HCT116 (cell line): ENCODE measurements at places on chromosomes 5 and 9. TPM values are rescaled to one million over a fixed set of nuclear protein-coding genes. Genes with fewer than 3 reads are reported as not detected.

- H3K36me3 ChIP-seq = peaks cover 10% of the 10 kb centered on the region
- no peak for DNase-seq
- H3K4me3 ChIP-seq = no peak overlapping the region
- H3K4me1 ChIP-seq = peaks cover 26% of the 10 kb centered on the region
- H3K27me3 ChIP-seq = no peaks in the 10 kb centered on the region
These were observed 74.6 kb downstream of the UBAP1 start for GRCh38 chr9:34253460-34253837.

GRCh38 chr5:17317473-17317872 lies 100.0 kb downstream of the BASP1 start:
- H3K27me3 ChIP-seq = no peaks in the 10 kb centered on the region
- no peak overlapping the region for H3K4me3 ChIP-seq
- H3K36me3 ChIP-seq = no peaks in the 10 kb centered on the region
- DNase-seq = no peak
- no peaks in the 10 kb centered on the region for H3K4me1 ChIP-seq

GRCh38 chr5:178346607-178347334 lies 114.2 kb upstream of the PHYKPL start:
- H3K27me3 ChIP-seq = no peaks in the 10 kb centered on the region
- no peak overlapping the region for H3K4me3 ChIP-seq
- no peaks in the 10 kb centered on the region for H3K36me3 ChIP-seq
- H3K4me1 ChIP-seq = no peaks in the 10 kb centered on the region
- no peak for DNase-seq

DNA sequence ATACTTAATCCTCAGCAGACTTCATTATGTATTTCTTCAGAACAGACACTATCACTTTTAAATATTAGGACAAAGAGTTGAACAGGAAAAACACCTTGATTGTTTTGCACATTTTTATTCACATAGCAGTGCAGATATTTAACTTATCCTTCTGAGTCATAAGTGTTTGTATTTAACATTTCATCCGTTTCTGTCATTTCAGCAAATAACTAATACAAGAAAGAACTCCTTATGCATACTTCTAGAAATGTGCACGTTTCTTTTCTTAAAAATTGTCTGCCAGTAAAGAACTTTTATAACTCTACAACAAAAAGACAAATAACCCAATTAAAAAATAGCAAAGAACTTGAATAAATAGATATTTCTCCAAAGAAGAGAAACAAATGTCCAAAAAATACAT lies 3.3 kb upstream of the CNTLN start:
- H3K27ac ChIP-seq = no peak overlapping the region
- no peaks in the 10 kb centered on the region for H3K27me3 ChIP-seq
- no peaks in the 10 kb centered on the region for H3K36me3 ChIP-seq
- peaks cover 6% of the 10 kb centered on the region for H3K4me1 ChIP-seq
- H3K4me3 ChIP-seq = no peak overlapping the region

- no peaks in the 10 kb centered on the region for H3K36me3 ChIP-seq
- no peak overlapping the region for H3K4me3 ChIP-seq
- no peaks in the 10 kb centered on the region for H3K27me3 ChIP-seq
These were observed 300.5 kb downstream of the NR2F1-AS1 start for GRCh38 chr5:93280518-93280917.

- no peak overlapping the region for H3K27ac ChIP-seq
- DNase-seq = no peak
- no peaks in the 10 kb centered on the region for H3K36me3 ChIP-seq
- no peak overlapping the region for H3K4me3 ChIP-seq
- H3K4me1 ChIP-seq = peaks cover 15% of the 10 kb centered on the region; the same call in 1 of the 2 replicates
These were observed 6.3 kb downstream of the PTGER4 start for GRCh38 chr5:40685976-40686486.

GRCh38 chr5:74538206-74538661 lies 102.3 kb downstream of the ENC1 start:
- H3K4me1 ChIP-seq = peaks cover 22% of the 10 kb centered on the region
- no peak overlapping the region for H3K27ac ChIP-seq
- H3K36me3 ChIP-seq = no peaks in the 10 kb centered on the region
- H3K27me3 ChIP-seq = no peaks in the 10 kb centered on the region
- H3K4me3 ChIP-seq = no peak overlapping the region
- no peak for DNase-seq

- H3K27ac ChIP-seq = no peak overlapping the region
- H3K36me3 ChIP-seq = no peaks in the 10 kb centered on the region
- peaks cover 46% of the 10 kb centered on the region for H3K4me1 ChIP-seq
- DNase-seq = no peak
These were observed 5.6 kb downstream of the MEGF9 start for GRCh38 chr9:120708526-120709224.

- H3K4me3 ChIP-seq = no peak overlapping the region
- H3K27ac ChIP-seq = no peak overlapping the region
- no peaks in the 10 kb centered on the region for H3K27me3 ChIP-seq
- DNase-seq = no peak
- no peaks in the 10 kb centered on the region for H3K4me1 ChIP-seq
- no peaks in the 10 kb centered on the region for H3K36me3 ChIP-seq
These were observed 34.1 kb upstream of the RAI14 start for GRCh38 chr5:34622098-34622400.

DNA sequence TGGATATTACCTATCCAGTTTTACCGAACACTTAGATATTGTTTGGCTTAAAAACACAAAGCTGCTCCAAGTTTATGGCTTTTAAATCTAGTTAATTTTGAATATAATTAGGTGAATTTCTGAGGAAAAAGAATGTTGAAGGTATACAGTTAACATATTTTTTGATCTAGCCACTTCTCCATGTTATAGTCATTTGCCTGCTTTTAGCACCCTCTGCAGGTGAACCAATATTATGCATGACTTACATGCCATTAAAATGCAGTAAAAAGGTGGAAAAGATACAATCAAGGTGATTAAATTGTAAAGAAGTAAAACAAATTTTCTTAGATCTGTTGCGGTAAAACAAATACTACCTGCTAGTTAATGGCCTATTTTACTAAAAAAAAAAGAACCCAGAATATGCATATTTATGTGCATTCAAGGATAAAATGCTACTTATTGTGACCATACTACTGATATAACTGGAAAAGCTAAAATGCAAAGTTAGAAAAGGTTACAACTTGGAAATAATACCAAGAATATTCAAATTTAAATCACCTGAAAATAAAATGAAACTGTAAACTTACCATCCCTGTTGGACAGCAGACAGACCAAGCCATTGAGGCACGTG lies 132.1 kb downstream of the AP3B1 start:
- no peak overlapping the region for H3K27ac ChIP-seq
- DNase-seq = peak; percentile 41
- H3K4me3 ChIP-seq = no peak overlapping the region
- H3K36me3 ChIP-seq = no peaks in the 10 kb centered on the region
- no peaks in the 10 kb centered on the region for H3K4me1 ChIP-seq

DNA sequence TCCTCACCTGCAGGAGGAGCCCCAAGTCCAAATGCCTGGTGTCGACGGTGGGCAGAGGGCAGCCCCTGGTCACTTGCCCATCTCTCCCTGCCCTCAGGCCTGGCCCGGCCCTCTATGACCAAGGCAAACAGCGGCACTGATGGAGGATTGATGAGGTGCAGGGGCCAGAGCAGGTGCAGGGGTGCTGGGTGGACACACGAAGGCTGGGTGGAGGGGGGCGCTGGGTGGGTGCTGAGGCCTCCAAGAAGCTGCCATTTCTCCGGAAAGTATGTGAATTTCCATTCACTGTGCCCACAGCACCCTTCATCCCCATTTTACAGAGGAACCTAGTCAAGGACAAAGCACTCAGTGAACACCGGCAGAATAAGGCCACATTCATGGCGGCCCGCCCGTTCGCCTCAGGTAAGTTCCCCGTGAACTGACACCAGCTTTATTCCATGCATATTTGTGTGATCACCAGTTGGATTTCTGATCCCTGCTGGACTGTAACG lies 143.8 kb upstream of the PPP1R26 start:
- no peak for DNase-seq
- no peaks in the 10 kb centered on the region for H3K36me3 ChIP-seq
- H3K27ac ChIP-seq = no peak overlapping the region
- H3K27me3 ChIP-seq = no peaks in the 10 kb centered on the region; the same call in 1 of the 2 replicates
- peaks cover 5% of the 10 kb centered on the region; the same call in 1 of the 2 replicates for H3K4me1 ChIP-seq

DNA sequence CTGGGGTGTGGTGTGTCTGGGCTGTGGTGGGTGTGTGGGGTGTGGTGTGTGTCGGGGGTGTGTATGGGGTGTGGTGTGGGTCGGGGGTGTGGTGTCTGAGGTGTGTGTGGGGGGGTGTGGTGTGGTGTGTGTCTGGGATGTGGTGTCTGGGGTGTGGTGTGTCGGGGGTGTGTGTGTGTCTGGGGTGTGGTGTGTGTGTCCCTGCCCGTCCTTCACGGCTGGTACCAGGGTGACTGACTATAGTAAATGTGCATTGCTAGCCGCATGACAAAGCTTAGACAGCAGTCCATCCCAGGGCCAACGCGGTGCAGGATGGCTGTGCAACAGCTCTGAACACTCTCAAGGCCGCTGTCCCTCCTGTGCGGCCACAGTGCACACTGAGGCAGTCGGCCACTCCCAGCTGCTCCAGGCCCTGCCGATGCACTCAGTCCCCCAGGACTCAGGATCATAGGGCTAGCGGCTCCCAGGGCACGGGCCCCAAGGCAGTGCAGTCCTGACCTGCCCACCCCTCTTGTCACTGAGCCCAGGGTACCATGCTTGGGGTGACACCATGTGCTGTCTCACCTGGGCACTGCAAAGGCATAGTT lies 54.0 kb downstream of the SECISBP2 start:
- DNase-seq = no peak
- no peaks in the 10 kb centered on the region for H3K36me3 ChIP-seq
- no peak overlapping the region for H3K4me3 ChIP-seq

DNA sequence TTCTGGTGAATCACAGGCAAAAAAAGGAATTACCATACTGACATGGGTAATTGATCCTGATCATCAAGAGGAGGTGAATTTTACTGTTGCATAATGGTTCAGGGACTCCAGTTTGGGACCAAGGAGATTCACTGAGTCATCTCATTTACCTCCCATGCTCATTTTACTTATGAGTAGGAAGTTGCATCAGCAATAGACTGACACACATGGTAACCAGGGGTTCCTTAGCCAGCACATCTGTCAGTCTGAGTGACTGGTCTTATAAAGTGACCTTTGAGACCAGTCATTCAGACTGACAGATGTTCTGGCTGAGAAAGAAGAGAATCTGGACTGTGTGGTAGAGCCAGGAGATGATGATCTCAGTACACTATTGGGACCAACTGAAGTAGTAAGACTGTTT lies 384.6 kb upstream of the CD180 start:
- H3K36me3 ChIP-seq = no peaks in the 10 kb centered on the region
- no peak overlapping the region for H3K4me3 ChIP-seq
- H3K27me3 ChIP-seq = no peaks in the 10 kb centered on the region
- H3K4me1 ChIP-seq = no peaks in the 10 kb centered on the region

- no peaks in the 10 kb centered on the region for H3K4me1 ChIP-seq
- H3K4me3 ChIP-seq = no peak overlapping the region
- no peak for DNase-seq
These were observed 1003.6 kb downstream of the CDH9 start for GRCh38 chr5:26034813-26035212.

DNA sequence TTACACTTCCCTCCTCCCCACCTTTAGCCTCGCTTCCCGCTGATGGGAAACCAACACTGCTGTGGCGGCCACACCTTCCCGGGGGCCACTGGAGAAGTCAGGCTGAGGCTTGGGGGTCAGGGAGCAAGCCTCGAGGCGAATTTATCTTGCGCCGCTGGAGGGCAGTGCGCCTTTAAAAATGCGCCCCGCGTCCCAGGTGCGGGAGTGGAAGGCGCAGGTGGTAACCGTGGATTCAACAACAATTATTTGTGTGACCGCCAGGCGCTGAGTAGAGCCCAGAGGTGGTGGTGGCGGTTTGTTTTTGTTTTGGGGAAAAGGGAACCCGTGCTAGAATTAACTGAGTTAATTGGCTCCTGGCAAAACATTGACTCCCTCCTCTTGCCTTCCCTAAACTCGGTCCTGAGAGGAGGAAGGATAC lies 1.1 kb downstream of the CFAP77 start:
- H3K4me1 ChIP-seq = peaks cover 18% of the 10 kb centered on the region
- peaks cover 10% of the 10 kb centered on the region; the same call in 1 of the 2 replicates for H3K27me3 ChIP-seq
- H3K36me3 ChIP-seq = no peaks in the 10 kb centered on the region
- H3K27ac ChIP-seq = peak overlapping the region; percentile 21; the same call in 1 of the 2 replicates
- DNase-seq = peak; percentile 68
- H3K4me3 ChIP-seq = peak overlapping the region; percentile 63

DNA sequence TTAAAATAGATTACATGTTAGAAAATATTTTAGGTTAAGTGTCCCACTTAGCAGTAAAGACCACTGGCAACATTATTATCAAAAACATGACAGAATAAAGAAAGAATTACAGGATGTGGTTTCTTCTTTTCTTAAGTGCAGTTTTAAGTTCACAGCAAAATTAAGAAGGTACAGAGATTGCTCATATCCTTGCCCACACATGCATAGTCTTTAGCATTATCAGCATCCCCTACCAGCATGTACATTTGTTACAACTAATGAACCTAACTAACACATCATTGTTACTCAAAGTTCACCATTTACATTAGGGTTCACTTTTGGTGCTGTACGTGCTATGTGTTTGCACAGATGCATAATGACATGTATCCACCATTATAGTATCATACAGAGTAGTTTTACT lies 837.7 kb upstream of the CDH9 start:
- H3K36me3 ChIP-seq = no peaks in the 10 kb centered on the region
- H3K4me3 ChIP-seq = no peak overlapping the region
- DNase-seq = no peak
- no peaks in the 10 kb centered on the region for H3K27me3 ChIP-seq

GRCh38 chr9:82010711-82011110 lies 22.1 kb downstream of the SPATA31D1 start:
- H3K27me3 ChIP-seq = no peaks in the 10 kb centered on the region
- no peaks in the 10 kb centered on the region for H3K36me3 ChIP-seq
- H3K4me1 ChIP-seq = no peaks in the 10 kb centered on the region
- H3K4me3 ChIP-seq = no peak overlapping the region
- H3K27ac ChIP-seq = no peak overlapping the region

DNA sequence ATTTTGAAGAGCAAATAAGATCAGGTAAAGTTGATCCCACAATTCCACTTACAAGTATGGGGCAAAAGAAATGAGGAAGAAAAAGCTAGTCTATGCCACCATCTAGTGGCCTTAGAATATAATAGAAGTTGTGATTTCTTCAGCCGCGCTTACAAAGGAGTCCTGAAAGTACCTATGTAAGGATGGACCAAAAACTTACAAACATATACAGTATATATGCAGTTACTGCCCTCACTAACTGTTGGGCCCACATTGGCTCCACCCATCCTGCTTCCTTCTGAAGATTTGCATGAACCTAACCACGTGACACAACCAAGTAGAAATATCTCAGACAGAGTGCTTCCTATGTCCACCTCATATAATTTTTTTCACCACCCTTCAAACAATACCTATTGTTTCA lies 11.7 kb upstream of the OR13D1 start:
- no peak overlapping the region for H3K4me3 ChIP-seq
- H3K36me3 ChIP-seq = no peaks in the 10 kb centered on the region
- no peak overlapping the region for H3K27ac ChIP-seq
- DNase-seq = peak; percentile 53
- H3K4me1 ChIP-seq = no peaks in the 10 kb centered on the region

- DNase-seq = no peak
- H3K27ac ChIP-seq = no peak overlapping the region
- no peaks in the 10 kb centered on the region for H3K4me1 ChIP-seq
- H3K36me3 ChIP-seq = no peaks in the 10 kb centered on the region
- no peak overlapping the region for H3K4me3 ChIP-seq
These were observed 408.2 kb upstream of the PTGER4 start for GRCh38 chr5:40271476-40271875.

The HMMR gene
- 54.9 TPM for total RNA-seq

The PCDHGA12 gene
- 0.17 TPM for total RNA-seq

The HACD4 gene
- total RNA-seq = not detected

The CCDC112 gene
- total RNA-seq = 13.7 TPM

The WNT8A gene
- total RNA-seq = not detected

The GPRIN1 gene
- total RNA-seq = 14.2 TPM

The SLC34A1 gene
- not detected for total RNA-seq

The HAPLN1 gene
- total RNA-seq = 0.05 TPM

The SLC34A3 gene
- total RNA-seq = 0.15 TPM

The CD180 gene
- total RNA-seq = not detected

The FAM221B gene
- total RNA-seq = not detected
